ENCODE measurements at places on chromosomes 4 and X. TPM values are rescaled to one million over a fixed set of nuclear protein-coding genes. Genes with fewer than 3 reads are reported as not detected.

PHOX2B gene
- total RNA-seq = not detected

GRCh38 chr4:127888559-127888958, 7.9 kb downstream of the PLK4 start:
- DNase-seq = no peak

GBA3 gene
- total RNA-seq = 0.26 TPM

GRCh38 chr4:38125816-38126215, 165.6 kb downstream of the PTTG2 start:
- DNase-seq = no peak

GRCh38 chr4:143625632-143626031, 74.8 kb downstream of the FREM3 start:
- DNase-seq = no peak

SSX2 gene
- not detected for total RNA-seq

DNA sequence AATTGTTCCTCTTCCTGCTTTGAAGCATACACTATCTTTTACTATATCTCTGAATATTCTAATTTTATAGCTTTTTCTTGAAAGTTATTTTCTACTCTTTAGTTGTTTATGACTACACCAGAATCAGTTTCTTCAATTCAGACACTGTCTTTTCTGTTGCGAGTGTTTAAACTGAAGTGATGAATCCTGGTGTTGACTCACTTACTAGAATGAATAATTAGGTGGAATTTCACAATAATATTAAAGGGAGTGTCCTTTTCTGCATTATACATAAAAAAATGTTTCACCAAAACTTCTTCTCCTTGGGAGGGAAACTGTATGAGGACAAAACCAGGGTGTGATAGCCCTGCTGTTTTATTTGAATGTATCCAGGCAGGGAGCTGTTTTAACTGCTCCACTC, 1383.1 kb downstream of the C4orf33 start:
- DNase-seq = no peak

GRCh38 chrX:49101629-49101984, 21.9 kb upstream of the WDR45 start:
- DNase-seq = no peak

ZFP92 gene
- total RNA-seq = 3.4 TPM

XIAP gene
- 58.2 TPM for total RNA-seq

GRCh38 chr4:63620271-63620670, 789.0 kb downstream of the TECRL start:
- no peak for DNase-seq

DNA sequence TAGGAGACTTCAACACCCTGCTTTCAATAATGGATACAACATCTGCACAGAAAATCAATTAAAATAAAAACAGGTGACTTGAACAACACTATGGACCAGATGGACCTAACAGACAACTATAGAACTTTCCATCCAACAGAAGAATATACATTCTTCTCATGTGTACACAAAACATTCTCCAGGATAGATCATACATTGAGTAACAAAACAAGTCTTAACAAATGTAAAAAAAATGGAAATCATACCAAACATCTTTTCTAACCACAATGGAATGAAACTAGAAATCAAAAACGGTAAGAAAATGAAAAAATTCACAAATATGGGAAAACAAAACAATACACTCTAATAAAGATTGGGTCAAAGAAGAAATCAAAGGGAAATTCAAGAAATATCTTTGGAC, 24.7 kb downstream of the CYP2U1 start:
- no peak for DNase-seq

- DNase-seq = no peak
Measured at GRCh38 chr4:53557669-53558064, 33.6 kb downstream of the LNX1 start.

SSX3 gene
- not detected for total RNA-seq

GRCh38 chrX:87337267-87337666, 180.3 kb upstream of the KLHL4 start:
- no peak for DNase-seq

NEUROG2 gene
- total RNA-seq = not detected

PAGE2 gene
- not detected for total RNA-seq

- DNase-seq = no peak
Measured at GRCh38 chrX:21168401-21169160, 205.6 kb upstream of the CNKSR2 start.

DNA sequence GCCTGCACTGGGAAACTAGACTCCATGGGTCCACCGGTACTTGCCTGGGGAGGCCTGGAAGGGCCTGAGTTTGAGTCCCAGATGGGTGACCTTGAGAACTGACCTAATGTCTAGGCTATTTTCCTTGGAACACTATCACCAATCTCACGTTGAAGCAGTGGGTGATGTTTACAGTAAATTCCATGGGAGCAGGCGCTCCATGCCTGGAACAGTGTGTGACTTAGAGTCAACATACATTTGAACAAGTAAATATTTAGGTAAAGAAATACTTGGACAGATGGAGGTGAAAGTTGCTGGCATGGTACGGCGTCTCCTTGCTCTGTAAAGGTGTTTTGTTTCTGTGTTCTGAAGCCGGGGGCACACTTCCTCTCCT, 47.5 kb downstream of the TBC1D14 start:
- DNase-seq = no peak

Data from upper lobe of right lung (tissue), 1 donor.